ENCODE measurements at places on chromosomes 11 and 22. TPM values are rescaled to one million over a fixed set of nuclear protein-coding genes. Genes with fewer than 3 reads are reported as not detected.

DNA sequence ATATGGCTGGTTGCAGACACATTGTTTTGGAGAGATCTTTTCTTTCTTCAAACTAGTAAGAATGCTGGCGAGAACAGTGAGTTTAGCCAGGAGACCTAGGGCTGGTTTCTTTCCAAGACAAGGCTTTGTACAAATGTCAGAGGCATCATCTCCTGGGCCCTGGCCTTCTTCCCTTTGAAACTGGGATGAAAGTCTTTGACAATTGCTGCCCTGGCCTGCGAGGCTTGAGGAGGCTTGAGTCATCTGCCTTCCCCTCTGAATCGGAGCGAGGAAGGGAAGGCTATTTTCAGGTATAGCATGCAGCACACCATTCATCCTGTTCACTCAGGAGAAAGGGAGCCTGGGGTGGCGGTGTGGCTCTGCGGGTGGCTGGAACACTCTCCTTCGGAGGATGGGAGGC, 21.5 kb upstream of the PARVG start:
- DNase-seq = peak; percentile 20

- no peak for DNase-seq
Observed at GRCh38 chr11:17724020-17724908, 4.9 kb downstream of the MYOD1 start.

GNG3 gene
- total RNA-seq = not detected

GRCh38 chr11:95078526-95078925, 11.1 kb upstream of the ENDOD1 start:
- DNase-seq = no peak

- DNase-seq = no peak
Observed at GRCh38 chr11:12089473-12089872, 20.9 kb upstream of the MICAL2 start.

DNA sequence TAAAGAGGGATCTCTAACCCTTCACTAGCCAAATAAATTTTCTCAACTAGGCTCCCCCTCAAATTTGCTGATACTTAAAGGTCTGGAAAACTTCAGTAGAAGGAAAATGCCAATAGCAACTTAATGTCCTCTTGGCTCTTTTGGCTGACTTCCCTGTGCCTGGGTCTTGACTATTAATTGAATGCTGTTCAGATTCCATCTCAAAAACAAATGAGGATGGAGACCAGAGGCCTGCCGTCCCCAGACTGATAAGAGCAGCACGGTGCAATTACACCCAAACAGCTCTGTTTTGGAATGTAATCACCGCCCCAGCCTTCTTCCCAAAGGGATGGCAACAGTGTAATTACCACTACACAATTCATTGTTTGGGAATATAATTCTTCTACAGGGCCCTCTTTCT, 89.3 kb upstream of the CHRM4 start:
- DNase-seq = no peak

GRCh38 chr11:31106968-31107576, 262.5 kb downstream of the DCDC1 start:
- no peak for DNase-seq

NPAS4 gene
- total RNA-seq = 0.72 TPM

- no peak for DNase-seq
Observed at GRCh38 chr11:59183771-59184170, 11.8 kb downstream of the DTX4 start.

DNA sequence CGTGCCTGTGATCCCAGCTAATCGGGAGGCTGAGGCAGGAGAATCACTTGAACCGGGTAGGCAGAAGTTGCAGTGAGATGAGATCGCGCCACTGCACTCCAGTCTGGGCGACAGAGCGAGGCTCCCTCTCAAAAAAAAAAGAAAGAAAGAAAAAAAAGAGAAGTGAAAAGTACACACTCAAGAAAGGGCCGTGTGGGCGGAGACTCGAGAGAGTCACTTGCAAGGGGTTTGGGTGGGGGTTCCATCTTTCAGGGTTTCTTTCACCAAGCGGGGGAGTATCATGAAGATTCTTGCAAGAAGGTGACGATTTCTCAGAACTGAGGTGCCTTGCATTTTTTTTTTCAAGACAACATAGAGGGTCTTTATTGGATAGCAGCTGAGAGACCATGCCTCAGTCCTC, 4.0 kb upstream of the IFITM5 start:
- peak; percentile 79 for DNase-seq

DNA sequence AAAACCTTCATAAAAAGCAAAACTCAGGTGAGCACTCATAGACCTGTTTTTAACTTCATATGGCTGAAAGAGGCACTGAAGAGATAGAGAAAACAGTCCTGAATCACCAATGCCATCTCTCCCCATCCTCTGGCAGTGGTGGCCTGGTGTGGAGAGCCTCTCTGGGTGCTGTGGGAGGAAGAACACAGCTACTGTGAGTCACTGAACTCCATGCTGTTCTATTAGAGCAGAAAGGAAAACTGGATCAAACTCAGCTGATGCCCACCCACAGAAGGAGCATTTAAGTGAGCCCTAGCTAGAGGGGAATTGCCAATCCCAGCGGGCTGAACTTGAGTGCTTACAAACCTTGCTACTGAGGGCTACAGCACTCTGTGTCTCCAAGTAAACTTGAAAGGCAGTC, 115.3 kb upstream of the SESN3 start:
- DNase-seq = no peak

DNA sequence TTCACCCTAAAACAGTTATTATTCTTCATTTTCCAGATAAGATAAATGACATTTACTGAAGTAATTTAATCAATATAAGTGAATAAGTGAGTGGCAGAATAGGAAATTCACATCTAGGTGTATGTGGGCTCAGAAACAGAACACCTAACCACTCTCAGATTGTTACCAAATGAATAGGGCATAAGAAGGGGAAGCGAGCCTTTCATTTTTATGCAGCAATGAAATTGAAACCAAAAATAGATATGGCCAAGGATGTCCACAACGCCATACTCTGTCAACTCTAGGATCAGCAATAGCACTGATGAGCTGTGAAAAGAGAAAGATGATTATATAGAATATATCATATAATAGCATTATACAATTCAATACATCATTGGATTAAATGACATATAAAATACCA, 398.1 kb upstream of the API5 start:
- no peak for DNase-seq

TMX2 gene
- total RNA-seq = 57.0 TPM

GRCh38 chr11:115104851-115105453, 399.3 kb downstream of the CADM1 start:
- no peak for DNase-seq

TRIOBP gene
- total RNA-seq = 133 TPM

- no peak for DNase-seq
Observed at GRCh38 chr11:114258696-114259095, 37.5 kb upstream of the NNMT start.

GRCh38 chr11:122170815-122171475, 54.9 kb upstream of the BLID start:
- DNase-seq = no peak

- DNase-seq = no peak
Observed at GRCh38 chr22:45504373-45505341, 2.0 kb downstream of the FBLN1 start.

DNA sequence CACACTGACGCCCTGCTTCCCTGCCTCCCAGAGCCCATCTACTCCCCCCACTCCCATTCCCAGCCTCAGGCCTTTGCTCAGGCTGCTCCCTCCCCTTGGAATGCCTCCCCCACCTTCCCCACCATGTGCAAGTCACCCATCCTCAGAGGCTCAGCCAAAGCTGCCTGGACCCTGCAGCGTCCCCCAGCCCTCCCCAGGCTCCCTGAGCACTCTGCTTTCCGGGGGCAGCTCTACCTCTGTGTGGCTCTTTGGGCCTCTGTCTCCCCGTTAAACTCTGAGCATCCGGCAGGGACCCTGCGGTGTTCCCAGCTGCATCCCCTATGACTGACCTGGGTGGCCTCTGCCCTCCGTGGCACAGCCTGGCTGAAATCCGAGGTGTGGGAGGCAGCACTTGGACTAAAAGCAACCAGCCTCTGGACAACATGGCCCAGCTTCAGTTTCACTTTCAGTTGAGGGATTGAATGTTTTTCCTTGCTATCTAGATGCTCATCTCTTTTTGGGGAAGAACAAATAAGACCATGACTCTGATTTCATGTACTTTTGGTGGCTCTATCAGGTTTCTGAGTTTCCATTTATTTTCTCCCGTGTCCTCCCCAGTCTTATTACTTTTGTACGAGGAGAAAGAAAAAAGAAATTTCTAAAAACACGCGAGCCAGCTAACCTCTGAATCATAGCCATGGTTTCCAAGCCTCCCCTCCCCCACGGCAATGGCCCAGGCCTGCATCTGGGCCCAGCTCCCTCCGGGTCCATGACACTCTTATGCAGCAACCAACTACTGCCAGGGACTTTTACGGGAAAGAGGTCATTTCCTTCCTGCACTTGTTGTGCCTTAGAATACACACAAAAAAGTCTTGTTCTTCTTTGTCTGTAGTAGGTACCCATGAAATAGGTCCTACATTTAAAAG, 3.8 kb downstream of the APOL3 start:
- DNase-seq = peak; percentile 84

- no peak for DNase-seq
Observed at GRCh38 chr11:62504158-62504973, 42.2 kb downstream of the AHNAK start.

GRCh38 chr11:103829596-103829995, 206.8 kb upstream of the DDI1 start:
- DNase-seq = no peak

- no peak for DNase-seq
Observed at GRCh38 chr11:101745756-101746155, 161.9 kb upstream of the TRPC6 start.

TMPRSS4 gene
- not detected for total RNA-seq

GRCh38 chr11:32152821-32153220, 61.9 kb downstream of the RCN1 start:
- DNase-seq = no peak
